NCI-H524 treated with DMSO at 0.1 percent for 48 hours (cell line): ENCODE measurements at places on chromosomes 6 and 20.

- no peak for DNase-seq
Measured at GRCh38 chr6:132115714-132116366, 164.7 kb upstream of the CCN2 start.

DNA sequence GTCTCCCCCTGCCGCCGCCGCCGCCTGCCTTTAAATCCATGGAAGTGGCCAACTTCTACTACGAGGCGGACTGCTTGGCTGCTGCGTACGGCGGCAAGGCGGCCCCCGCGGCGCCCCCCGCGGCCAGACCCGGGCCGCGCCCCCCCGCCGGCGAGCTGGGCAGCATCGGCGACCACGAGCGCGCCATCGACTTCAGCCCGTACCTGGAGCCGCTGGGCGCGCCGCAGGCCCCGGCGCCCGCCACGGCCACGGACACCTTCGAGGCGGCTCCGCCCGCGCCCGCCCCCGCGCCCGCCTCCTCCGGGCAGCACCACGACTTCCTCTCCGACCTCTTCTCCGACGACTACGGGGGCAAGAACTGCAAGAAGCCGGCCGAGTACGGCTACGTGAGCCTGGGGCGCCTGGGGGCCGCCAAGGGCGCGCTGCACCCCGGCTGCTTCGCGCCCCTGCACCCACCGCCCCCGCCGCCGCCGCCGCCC lies 474 bp downstream of the CEBPB start:
- DNase-seq: no peak

DNA sequence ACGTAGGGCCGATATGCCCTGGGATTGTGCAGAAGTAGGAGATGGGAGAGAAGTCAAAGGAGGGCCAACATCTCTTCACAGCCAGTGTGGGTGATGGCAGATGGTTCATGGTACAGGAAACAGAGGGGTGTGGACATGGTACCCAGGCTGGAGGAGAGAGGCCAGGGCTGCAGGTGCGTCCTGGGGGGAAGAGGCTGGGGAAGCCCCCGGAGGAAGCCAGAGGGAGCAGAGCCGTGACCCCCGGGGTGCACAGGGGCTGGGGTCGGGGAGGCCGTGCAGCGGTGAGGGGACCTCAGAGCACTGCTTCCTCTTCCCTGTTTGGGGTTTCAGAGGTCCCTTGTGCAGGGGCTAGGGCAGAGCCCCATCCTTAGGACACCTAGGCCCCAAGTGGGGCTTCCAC lies 11.2 kb upstream of the ZBTB46 start:
- no peak for DNase-seq

- peak; percentile 68 for DNase-seq
Measured at GRCh38 chr6:22149501-22150367, 147.1 kb downstream of the PRL start.

DNA sequence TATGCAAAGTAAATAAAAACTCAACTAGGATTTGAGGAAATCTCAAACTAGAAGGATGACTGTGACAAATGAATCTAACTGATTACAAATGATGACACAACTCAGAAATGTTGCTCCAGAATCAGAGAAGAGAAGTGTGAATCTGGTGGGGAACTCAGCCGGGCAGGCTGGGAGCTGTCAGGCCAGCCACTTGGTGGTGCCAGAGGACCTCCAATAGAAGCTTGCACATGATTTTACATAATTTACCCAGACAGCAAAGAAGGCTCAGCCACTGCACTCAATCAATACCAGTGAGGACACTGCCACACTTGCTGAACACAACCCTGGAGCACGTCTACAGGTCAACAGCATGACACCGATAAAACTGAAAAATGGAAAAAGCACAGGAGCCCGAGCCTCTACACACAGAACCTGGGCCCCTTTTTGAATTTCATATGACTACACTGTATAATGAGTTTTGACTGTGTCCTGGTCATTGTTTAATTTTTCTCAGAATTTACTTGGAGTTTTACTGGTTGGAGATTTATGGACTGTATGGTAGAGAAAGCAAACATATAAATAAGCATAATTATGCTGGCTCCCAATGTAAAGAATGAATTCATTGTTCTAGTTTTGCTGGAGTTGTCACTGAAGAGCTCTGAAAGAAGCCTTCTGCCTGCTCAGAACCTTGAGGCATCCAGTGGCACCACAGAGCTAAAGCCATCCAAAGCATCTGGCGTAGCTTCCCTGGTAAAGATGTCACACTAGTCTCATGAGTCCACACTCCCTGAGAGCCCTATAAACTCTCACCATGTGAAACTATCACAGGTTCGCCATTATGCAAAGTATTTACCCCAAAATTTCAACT lies 296.5 kb downstream of the THBS2 start:
- peak; percentile 26 for DNase-seq

- no peak for DNase-seq
Measured at GRCh38 chr6:137731960-137732616, 135.0 kb upstream of the TNFAIP3 start.
